ENCODE measurements at places on chromosomes 4 and X.

GRCh38 chrX:107197319-107197718 is 8.9 kb downstream of the NUP62CL start:
- no peak for DNase-seq

- peak; percentile 67 for DNase-seq
Observed at GRCh38 chr4:136864604-136865185, 667.6 kb downstream of the PCDH18 start.

GRCh38 chrX:86061407-86061806 is 14.0 kb upstream of the CHM start:
- DNase-seq: no peak

- DNase-seq: no peak
Observed at GRCh38 chrX:24805201-24805600, 111.5 kb downstream of the POLA1 start.

- DNase-seq: no peak
Observed at GRCh38 chr4:157821814-157822213, 351.0 kb downstream of the GASK1B start.

GRCh38 chrX:150216716-150217115 is 146.4 kb upstream of the MAMLD1 start:
- DNase-seq: no peak

DNA sequence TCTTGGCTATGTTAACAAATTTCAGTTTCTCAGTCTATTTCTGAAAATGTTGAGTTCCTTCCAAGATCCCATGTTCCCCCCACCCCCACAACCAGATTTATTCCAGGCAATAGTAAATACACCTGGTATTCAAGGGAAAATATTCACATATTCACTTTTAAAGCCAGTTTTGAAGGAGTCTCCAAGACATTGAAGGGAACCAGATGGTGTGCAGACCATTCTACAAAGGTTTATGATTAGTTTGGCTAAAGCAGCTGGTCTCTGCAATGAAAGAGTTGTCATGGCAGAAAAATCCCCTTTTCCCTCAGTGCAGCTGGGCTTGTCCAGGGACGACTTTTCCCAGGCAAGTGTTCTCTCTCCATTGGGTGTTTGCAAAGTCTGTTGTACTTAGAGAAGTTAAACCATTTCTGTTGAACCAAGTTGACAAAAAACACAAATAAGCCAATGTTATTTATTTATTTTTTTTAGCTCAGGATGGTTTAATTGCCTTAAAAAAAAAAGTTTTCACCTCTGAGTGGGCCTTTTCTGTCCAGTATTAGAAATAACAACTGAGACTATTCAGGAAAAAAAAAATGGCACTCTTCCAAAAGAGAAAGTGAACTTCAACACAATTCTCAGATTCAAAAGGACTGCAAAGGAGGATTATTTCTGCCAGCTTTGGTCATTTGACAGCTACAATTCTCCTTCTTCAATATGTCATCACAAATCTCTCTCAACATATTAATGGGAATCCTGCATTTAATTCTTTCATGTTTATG is 410.6 kb downstream of the IL1RAPL1 start:
- no peak for DNase-seq

- DNase-seq: peak; percentile 77
Observed at GRCh38 chrX:110741213-110741796, 54.3 kb downstream of the CHRDL1 start.

DNA sequence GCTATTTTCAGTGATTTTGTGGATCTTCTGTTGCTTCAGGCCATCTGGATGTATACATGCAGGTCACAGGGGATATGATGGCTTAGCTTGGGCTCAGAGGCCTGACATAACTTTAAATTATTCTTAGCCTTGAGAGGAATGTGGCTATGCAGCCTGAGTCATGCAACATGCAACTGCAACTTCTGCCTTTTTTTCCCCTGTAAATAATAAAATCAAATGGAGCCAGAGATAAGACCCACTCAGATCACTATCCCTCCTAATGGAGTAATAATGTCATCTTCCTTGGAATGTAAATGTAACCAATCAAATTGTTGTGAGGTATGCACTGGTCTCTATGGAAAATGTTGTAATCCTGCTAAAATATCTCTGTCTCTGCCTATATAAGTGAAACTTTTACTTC is 54.9 kb downstream of the MAGEB17 start:
- DNase-seq: peak; percentile 81

DNA sequence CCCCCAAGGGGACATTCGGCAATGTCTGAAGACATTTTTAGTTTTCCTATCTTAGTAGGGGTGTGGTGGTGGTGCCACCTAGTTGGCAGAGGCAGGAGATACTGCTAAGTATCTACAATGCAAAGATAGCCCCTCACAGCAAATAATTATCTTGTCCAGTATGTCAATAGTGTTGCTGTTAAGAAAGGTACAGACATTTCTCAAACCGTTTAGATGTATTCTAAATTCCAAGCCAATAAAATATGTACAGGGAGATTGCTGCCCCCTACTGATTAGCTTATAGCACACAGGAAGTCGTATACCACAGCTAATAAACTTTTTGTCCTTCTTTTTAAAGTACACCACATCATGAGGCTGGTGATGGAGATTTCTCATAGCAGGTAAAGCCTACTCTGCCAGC is 260.5 kb downstream of the TMA16 start:
- DNase-seq: peak; percentile 51

GRCh38 chrX:49912086-49912485 is 10.3 kb upstream of the CLCN5 start:
- no peak for DNase-seq

DNA sequence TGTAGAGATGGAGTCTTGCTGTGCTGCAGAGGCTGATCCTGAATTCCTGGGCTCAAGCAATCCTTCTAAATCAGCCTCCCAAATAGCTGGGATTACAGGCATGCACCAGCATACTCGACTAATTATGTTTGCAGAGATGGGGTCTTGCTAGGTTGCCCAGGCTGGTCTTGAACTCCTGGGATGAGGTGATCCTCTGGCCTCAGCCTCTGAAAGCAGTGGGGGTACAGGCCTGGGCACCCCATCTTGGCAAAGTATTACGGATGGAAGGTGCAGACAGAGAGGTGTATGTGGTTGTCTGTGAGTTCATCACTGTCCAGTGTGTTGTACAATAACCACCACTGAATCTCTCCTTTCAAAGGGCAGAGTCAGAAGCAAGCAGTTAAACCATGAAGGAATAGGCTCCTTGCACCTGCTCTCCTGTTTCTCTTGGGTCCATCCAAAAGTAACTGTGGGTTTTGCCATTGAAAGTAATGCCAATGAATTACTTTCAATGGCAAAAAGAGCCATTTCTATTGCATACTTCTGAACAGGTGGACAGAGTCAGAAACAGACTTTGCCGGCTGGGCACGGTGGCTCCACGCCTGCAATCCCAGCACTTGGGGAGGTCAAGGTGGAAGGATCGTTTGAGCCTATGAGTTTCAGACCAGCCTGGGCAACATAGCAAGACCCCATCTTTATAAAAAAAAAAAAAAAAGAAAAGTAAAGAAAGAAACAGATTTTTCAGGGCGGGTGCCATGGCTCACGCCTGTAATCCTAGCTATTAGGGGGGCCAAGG is 7.0 kb upstream of the AKAP17A start:
- DNase-seq: no peak

DNA sequence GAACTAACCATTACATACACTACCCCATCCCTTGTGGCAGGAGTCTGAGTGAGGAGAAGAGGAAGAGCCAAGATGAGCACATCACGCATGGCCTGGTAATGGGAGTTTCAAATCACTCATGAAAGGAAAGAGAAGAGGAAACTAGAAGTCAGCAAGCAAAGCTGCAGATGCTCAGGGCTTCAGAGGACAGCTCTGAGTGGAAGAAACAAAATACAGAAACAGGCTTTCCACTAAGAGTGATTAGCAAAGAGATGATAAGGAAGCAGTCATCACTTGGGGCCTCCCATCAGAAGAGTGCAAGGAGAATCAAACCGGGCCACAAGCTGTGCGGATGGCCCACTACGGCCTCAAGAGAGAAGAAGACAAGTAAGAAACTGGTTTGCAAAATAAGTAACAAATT is 25.6 kb downstream of the KDR start:
- no peak for DNase-seq

GRCh38 chrX:10831716-10832502 is 211.5 kb upstream of the MID1 start:
- no peak for DNase-seq

DNA sequence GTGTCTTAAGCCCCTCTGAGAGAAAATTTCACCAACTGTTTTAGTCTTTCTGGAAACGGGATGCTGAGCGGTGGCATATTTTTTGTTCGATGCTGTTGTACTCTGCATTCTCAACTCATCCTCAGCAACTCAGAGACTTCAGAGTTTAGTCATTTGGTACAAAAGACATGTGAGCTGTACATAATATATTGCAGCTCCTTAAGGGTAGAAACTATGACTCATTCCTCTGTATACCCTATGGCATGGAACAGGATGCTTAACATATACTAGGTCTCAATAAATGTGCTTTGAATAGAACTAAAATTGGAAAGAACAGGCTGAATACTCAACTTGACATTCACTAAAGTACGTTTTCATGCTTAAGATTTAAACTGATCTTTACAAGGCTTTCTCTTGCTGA is 130.5 kb upstream of the SLITRK2 start:
- no peak for DNase-seq

GRCh38 chr4:18529482-18529881 is 507.9 kb upstream of the LCORL start:
- no peak for DNase-seq

DNA sequence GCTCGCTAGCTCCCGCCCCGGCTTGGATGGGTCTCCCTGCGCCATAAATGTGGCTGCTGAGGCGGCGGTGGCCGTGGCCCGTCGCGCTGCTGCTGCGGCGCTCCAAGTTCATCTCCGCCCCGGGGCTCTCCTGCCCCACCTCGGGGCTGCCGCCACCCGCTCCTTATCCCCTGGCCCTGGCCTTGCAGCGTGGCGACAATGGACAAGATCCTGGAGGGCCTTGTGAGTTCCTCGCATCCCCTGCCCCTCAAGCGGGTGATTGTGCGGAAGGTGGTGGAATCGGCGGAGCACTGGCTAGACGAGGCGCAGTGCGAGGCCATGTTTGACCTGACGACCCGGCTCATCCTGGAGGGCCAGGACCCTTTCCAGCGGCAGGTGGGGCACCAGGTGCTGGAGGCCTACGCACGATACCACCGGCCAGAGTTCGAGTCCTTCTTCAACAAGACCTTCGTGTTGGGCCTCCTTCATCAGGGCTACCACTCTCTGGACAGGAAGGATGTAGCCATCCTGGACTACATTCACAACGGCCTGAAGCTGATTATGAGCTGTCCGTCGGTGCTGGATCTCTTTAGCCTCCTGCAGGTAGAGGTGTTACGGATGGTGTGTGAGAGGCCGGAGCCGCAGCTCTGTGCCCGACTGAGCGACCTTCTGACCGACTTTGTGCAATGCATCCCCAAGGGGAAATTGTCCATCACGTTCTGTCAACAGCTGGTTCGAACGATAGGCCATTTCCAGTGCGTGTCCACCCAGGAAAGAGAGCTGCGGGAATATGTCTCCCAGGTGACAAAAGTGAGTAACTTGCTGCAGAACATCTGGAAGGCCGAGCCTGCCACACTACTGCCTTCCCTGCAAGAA is 763 bp downstream of the USP38 start:
- DNase-seq: peak; percentile 19

DNA sequence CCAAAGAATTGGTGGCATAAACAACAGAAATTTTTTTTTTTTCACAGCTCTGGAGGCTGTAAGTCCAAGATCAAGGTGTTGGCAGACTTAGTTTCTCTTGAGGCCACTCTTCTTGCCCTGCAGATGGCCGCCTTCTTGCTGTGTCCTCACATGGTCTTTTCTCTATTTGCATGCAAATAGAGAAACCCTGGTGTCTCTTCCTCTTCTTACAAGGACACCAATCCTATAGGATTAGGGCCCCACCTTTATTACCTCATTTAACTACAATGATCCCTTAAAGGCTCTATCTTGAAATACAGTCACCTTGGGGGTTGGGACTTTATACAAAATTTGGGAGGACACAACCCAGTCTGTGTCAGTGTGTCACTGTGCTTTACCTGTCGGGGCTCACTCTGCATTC is 175.4 kb upstream of the PGRMC2 start:
- no peak for DNase-seq

DNA sequence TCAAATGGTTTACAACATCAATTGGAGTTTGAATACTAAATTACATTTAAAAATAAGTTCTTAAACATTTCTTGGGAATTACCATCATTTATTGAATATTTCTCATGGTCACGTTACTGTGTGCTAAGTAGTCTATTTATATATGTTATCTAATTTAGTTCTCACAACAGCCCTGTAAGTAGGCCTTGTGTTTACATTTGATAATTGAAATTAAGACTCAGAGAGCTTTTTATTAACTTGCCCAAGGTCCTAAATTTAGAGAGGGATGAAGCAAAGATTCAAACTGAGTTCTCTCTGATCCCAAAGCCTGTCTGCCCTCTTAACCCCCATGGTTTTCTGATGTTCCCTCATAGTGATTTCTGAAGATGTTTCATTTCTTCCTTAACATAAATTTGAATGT is 103.7 kb downstream of the CEP135 start:
- DNase-seq: no peak

GRCh38 chr4:113745711-113746110 is 15.8 kb downstream of the CAMK2D start:
- no peak for DNase-seq

DNA sequence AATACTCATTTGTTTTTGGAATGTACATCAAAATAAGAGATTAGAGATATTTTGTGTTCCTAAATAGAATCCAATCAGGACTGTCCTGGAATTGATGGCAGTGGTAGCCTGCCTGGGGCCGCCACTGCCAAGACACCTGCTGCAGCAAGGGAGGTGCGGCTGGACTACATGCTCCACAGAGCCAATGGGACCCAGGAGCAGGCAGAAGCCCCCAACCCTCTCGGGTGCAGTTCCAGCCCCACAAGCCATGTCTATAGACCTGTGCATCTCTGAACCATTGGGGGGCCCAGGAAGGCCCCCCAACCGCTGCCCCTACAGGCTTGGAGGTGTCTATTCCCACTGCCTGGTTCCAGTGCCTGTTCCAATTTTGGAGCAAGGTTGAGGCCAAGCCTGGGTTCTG is 1524.3 kb downstream of the PCDH18 start:
- no peak for DNase-seq

DNA sequence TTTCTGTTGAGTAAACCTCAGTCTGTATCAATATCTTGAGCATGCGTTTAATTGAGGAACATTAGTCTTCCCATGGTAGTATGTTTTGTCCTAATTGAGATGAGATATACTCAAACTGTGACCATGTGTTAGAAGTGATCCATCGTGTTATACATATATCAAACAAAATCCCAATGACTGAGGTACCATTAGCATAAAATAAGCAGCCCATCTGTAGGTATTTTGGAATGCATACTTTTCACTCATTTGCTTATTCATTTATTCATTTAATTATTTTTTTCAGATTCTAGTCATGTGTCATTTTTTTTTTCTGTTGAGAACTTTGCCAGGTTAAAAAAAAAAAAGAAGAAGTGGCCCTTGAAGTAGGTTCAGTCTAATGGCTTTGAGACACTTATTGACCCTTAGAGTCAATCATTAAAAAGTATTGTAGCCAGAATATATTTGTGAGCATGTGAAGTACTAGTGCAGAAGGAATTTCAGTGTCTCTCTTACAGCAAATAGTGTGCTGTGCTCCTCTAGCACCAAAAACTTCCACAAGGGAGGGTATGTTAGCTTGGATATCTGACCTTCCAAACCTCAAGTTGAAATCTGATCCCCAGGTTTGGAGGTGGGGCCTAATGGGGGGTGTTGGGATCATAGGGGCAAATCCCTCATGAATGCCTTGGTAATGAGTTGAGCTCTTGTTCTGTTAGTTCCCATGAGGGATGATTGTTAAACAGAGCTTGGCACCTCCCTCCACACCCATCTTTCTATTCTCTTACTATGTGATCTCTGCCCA is 130.8 kb upstream of the NPY2R start:
- DNase-seq: no peak

- DNase-seq: peak; percentile 75
Observed at GRCh38 chrX:22365460-22365859, 92.7 kb downstream of the CBLL2 start.
